Choroid plexus epithelial cell (primary cell): ENCODE measurements at places on chromosomes 1 and 21.

GRCh38 chr1:47515164-47515789 lies 77.4 kb downstream of the FOXD2 start:
- peak; percentile 48 for DNase-seq

GRCh38 chr1:9606948-9607347 lies 18.2 kb downstream of the TMEM201 start:
- no peak for DNase-seq

DNA sequence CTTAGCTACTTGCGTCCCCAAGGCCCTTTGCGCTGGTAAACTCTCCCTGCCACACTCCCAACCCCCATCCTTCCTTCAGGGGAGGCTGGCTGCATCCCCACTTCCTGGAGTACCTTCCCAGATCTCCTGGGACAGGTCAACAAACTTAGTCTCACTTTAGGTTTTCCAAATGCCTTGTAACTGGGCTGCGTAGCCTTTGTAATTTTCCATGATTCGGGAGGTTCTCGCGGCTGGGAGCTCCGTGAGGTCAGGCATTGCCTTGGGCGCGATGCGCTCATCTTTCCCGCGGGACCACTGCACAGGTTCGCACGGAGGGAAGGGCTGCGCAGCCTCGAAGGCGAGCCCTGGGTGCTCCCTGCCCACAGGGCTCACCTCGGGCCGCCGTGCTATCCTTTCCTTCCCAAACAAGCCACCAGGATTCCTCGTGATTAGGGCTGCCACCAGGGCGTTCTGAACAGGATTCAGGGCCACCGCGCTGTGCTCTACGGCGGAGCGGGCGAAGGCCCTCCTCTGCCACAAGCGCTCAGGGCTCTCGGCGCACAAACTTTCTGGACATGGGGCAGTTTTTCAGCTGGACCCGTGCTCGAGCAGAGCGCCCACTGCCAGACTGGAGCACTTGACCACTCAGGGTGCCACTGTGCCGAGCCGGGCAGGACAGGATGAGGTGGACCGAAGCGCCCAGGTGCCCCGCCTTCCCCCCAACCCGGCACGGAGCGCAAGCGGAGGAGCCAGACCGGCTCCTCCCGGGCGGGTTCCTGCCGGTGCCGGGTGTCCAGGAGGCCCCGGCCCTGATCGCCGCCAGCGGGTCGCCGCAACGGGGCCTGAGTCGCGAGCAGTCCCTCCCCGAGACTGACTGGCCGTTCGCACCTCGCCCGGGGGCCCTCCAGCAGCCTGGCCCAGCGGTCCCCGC lies 1.1 kb downstream of the TMPRSS2 start:
- DNase-seq = no peak

GRCh38 chr1:30750731-30751291 lies 6.8 kb downstream of the LAPTM5 start:
- no peak for DNase-seq

DNA sequence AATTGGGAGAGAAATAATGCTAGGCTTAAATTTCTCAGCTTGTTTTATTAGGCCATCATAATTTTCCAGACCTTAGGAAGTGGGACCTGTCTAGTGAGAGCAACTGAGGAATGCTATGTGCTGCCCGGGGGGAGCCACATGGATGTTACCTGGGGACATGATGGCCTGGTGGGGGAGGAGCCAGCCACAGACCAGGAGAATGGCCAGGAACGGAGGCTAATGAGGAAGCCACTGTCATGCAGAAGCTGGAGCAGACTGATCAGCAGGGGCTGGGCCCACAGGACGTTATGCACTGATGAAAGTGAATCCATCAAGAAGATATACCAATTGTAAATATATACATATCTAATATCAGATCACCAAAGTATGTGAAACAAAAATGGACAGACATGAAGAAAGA lies 4.6 kb upstream of the KRTAP10-1 start:
- no peak for DNase-seq

- DNase-seq = peak; percentile 4
These were observed 251.5 kb downstream of the SIPA1L2 start for GRCh38 chr1:232378266-232379062.

DNA sequence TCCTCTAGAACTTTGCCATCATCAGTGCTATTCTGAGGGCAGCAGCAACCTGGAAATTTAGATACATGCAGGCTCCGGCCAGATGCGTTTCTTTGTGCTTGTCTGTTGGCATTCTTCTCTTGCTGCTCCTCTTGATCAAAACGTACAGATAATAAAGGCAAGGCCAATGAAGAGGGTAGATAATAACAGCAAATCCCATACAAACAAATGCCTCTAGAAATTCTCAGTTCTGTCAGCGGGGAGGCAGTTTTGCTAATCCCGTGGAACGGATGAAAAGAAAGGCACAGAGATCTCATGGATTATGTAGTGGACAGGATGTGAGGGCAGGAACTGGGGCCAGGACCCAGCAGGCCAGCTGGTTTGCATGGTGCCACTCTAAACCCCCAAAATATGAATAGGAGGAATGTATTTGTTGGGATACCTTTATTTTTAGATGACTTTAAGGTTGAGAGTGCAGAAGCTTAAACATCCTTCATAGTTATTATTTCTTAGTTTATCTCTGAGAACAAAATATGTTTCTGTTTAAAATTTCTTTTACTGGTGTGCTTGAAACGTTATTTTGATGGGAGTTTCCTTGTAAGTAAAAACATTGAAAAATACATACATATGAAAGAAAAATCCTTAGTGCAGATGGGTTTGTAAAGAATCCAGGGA lies 1.5 kb downstream of the ITSN1 start:
- peak; percentile 42 for DNase-seq

- no peak for DNase-seq
These were observed 1.1 kb downstream of the KCND3 start for GRCh38 chr1:111988377-111988742.

- no peak for DNase-seq
These were observed 41.3 kb downstream of the CYP2J2 start for GRCh38 chr1:59885160-59885832.

GRCh38 chr1:178886551-178886950 lies 15.7 kb upstream of the ANGPTL1 start:
- no peak for DNase-seq

- DNase-seq = peak; percentile 13
These were observed 212.2 kb upstream of the RAB4A start for GRCh38 chr1:229058729-229059128.

DNA sequence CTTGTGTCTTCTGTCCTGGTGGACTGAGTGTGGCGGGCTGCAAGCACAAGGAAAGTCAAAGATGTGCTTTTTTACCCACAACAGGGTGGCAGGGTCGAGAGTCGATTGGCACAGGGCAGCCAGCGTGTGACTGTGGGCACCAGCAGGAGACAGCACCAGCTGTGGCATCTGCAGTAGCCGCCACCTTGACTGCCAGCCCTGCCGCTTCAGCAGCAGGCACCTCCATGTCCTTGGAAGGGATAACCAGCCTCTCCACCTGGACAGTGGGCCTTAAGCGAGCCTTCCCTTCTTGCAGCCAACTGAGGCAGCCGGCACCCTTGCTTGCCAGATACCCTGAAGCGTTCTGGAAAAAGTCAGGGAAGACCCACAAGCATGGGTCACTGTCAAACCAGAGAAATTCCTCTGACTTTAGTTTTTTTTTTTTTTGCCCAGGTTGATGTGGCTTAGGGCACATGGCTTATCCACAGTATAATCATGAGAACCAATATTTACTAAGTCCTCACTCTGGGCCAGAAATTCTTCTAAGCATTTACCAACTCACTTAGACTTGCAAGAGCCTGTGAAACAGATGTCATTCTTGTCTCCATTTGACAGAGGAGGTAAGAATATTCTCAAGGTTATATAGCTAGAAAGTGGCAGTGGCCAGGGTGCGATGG lies 30.1 kb upstream of the PTGFRN start:
- DNase-seq = no peak

- no peak for DNase-seq
These were observed 32.6 kb upstream of the RGS8 start for GRCh38 chr1:182716740-182717720.

DNA sequence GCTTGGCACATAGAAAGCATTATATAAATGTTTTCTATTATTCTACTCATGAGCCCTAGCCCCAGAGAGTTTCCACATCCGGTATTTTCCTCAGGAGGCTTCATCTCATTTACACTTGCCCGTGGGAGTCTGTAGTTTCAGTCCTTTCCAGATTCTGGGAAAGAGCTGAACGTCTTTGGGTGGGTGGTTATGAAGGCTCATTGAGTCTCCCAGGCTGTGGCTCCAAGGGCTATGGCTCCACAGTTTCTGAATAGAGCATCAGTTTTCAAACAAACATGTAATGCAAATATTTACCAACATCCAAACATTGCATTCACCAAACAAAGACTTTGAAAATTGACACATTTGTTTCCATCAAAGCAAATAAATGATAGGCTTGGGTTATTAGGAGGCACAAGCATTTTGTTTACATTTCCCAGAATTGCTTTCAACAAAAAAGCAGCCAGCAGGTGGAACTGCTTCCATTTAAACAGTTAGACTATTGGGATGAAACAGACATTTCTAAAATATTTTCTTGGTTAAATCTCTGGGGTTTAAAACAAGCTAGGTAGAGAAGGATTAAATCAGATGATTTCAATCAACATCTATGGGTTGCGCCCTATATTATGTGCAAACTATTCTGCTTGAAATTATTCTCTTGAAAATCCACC lies 1.3 kb upstream of the LEMD1 start:
- DNase-seq = no peak
